ENCODE measurements at places on chromosomes 4 and X. TPM values are rescaled to one million over a fixed set of nuclear protein-coding genes. Genes with fewer than 3 reads are reported as not detected.

DNA sequence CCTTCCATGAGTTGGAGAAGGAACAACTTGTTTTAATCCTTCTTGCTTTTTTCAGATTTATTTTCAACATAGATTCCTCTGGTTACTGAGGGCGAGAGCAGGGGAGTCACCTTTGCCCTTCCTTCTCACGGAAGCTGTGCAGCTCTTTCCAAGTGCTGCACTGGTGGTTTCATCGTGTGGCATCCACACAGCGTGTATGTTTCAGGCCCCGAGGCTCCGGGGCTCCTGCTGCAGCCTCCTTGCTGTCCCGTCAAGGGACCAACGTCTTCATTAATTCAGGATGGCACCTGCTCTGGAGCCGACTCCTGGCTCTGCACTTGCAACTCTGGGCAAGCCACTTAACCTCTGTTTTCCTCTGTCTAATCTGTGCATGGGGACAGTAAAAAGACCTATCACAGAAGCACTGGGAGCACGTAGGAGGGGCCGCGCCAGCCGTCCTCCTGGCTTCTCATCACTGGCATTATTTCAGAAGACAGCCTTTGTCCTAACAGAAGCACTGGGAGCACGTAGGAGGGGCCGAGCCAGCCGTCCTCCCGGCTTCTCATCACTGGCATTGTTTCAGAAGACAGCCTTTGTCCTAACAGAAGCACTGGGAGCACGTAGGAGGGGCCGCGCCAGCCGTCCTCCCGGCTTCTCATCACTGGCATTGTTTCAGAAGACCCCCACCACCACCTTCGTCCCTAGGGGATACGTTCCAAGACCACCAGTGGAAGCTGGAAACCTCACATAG, 117.8 kb upstream of the NKX1-1 start:
- H3K36me3 ChIP-seq, result no peaks in the 10 kb centered on the region
- H3K4me1 ChIP-seq, result peaks cover 9% of the 10 kb centered on the region
- H3K4me3 ChIP-seq, result no peak overlapping the region
- no peak overlapping the region for H3K27ac ChIP-seq
- no peak for DNase-seq

GRCh38 chr4:4356106-4357041, 30.5 kb upstream of the NSG1 start:
- H3K4me3 ChIP-seq, result no peak overlapping the region
- H3K27ac ChIP-seq, result no peak overlapping the region
- peaks cover 19% of the 10 kb centered on the region for H3K4me1 ChIP-seq
- H3K27me3 ChIP-seq, result no peaks in the 10 kb centered on the region

PRAF2 gene
- 7.3 TPM for total RNA-seq

TMPRSS11A gene
- not detected for total RNA-seq

GRCh38 chrX:101740642-101741041, 81.0 kb upstream of the ARMCX2 start:
- DNase-seq, result no peak
- H3K4me1 ChIP-seq, result no peaks in the 10 kb centered on the region
- no peak overlapping the region for H3K4me3 ChIP-seq
- H3K27ac ChIP-seq, result no peak overlapping the region
- H3K27me3 ChIP-seq, result peaks cover 4% of the 10 kb centered on the region

DNA sequence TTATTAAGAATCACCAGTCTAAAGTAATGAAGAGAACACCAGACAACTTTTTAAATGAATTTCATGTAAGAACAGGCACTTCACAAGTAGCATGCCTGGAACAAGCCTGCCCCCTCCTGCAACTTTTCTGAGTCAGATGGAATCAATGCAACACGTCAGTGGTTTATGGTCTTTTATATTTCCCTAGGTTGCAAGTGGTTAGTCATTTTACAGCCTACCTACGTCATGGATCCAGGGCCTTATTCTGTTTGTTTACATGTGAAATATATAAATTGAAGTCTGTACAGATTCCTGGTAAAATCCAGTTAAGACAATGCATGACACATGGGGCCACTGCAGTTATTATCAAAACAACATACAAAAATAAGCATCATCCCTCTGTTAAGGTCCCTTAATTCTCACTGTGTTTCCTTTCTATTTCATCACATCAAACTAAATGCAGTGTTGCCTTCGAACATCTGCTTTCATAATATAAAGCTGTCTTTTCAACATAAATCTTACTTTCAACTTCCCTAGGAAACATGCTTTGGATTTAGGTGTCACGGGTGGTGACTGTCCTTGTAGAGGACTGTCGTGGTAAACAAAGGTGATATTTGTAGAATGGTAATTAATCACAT, 309.3 kb downstream of the FRMPD4 start:
- no peaks in the 10 kb centered on the region for H3K27me3 ChIP-seq
- no peak overlapping the region for H3K4me3 ChIP-seq
- H3K27ac ChIP-seq, result no peak overlapping the region
- no peak for DNase-seq
- H3K36me3 ChIP-seq, result no peaks in the 10 kb centered on the region

DNA sequence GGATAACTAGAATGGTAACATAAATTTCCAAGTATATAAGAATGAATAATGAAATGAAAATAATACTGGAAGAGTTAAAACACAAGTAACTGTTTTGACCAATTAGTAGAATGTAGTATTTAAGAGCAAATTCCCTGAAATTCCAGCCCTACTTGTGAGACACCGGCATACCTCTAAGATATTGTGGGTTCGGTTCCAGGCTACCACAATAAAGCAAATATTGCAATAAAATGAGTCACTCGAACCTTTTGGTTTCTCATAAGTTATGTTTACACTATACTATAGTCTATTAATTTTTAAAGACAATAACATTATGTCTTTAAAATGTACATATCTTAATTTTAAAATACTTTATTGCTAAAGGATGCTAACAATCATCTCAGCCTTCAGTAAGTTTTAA, 15.2 kb upstream of the IQCM start:
- H3K27me3 ChIP-seq, result no peaks in the 10 kb centered on the region
- no peak for DNase-seq
- no peak overlapping the region for H3K4me3 ChIP-seq
- H3K27ac ChIP-seq, result no peak overlapping the region

PAK3 gene
- total RNA-seq, result 30.5 TPM

DACH2 gene
- 9.1 TPM for total RNA-seq

DNA sequence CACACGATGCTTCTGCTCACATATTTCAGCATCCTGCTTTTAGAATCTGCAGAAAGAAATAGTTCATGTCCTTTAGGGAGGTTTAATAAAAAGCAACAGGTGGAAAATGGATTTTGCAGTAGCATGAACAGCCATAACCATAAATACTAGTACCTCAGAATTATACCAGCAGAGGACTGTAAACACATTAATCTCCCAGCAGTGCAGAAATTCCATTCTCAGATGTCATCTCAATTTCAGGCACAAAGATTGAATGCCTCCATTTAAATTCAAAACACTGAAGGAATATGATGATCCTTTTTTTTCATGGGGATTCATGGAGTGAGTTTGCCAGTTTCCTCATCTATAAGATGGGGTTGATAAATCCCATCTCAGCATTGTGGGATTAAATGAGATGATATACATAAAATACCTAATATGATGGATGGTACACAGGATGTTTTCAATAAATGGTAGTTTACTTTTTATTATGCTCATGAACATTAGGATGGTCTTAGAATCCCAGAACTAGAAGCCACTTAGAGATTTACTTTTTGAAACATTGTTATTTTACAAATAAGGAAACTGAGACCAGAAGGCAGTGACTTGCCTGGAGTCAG, 566 bp upstream of the LIMCH1 start:
- H3K4me3 ChIP-seq, result no peak overlapping the region
- no peaks in the 10 kb centered on the region for H3K36me3 ChIP-seq
- peak overlapping the region; percentile 29 for H3K27ac ChIP-seq
- H3K27me3 ChIP-seq, result peaks cover 5% of the 10 kb centered on the region
- DNase-seq, result no peak

DNA sequence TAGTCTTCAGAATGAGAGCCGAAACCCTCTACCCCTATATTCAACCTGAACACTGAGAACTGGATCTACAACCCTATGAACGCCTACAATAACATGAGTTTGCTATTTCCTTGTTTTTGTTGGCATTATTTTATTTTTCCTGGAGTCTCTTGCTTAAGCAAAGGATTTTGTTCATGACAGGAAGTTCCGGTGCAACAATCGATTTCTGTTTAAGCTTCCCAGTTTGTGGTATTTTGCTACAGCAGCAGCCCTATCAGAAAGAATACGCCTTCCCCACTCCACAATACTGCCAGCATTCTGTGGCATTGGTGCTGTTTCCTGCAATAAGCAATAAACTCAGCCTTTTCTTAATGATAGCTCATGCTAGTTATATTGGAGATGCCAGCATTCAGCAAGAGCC, 60.9 kb downstream of the NPY5R start:
- H3K4me3 ChIP-seq, result peak overlapping the region; percentile 11
- no peaks in the 10 kb centered on the region for H3K4me1 ChIP-seq
- no peaks in the 10 kb centered on the region for H3K36me3 ChIP-seq
- no peak overlapping the region for H3K27ac ChIP-seq
- DNase-seq, result no peak
- no peaks in the 10 kb centered on the region for H3K27me3 ChIP-seq

CCDC120 gene
- total RNA-seq, result 1.6 TPM

All from spinal cord (tissue), 10 donors.